NCI-H1417 (cell line): ENCODE measurements at places on chromosomes 4 and X.

DNA sequence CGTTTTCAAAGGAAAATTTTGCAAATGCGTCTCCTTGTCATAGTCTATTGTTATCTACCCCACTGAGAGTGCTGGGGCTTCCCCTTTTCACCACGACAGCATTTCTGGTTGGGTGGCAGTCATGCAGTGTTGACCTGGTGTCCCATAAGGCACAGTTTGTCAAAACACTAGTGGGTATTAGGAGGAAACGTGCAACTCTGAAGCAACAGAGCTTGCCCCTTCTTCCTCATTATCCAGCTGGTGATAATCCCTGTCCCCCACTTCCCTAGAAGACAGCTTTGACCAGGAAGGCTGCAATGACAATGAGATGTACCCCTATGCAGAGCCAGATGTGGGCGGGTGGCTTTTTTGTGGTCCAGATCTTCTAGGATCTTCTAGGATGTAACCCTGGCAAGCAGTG lies 1.8 kb downstream of the TBC1D1 start:
- DNase-seq = no peak

DNA sequence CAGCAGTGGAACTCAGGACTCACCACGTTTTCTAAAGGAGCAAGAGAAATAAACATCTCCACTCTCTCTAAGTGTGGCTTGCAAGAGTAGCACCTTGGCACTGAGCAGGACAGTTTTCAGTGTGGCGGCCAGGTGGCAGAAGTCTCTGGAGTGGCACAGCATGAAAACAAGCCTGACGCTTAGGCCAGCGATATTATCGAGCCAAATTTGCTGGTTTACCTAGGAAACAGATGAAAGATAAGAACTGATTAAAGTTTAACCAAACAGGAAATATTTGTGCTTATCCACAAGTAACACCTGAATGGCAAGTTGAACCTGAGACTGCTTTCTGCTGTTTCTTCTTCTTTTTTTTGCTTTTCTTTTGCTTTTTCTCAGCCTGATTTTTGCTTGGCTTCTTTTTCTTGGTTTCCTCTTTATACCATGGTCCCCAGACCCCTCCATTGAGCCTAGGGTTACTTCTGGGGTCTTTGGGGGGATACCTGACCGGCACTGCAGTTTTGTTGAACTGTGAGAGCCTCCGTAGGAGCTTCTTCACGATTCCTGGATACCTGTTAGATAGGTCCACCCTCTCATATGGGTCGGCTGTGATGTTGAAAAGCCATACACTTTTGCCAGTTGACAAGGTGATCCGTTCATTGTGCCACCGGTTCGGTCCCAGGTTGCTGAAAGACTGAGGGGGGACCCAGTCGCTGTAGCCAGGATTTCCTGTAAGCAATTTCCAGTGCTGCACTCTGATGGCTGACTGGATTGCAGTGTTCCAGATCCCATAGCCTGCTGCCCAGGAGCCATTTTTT lies 77.3 kb downstream of the ARSJ start:
- DNase-seq = peak; percentile 0

DNA sequence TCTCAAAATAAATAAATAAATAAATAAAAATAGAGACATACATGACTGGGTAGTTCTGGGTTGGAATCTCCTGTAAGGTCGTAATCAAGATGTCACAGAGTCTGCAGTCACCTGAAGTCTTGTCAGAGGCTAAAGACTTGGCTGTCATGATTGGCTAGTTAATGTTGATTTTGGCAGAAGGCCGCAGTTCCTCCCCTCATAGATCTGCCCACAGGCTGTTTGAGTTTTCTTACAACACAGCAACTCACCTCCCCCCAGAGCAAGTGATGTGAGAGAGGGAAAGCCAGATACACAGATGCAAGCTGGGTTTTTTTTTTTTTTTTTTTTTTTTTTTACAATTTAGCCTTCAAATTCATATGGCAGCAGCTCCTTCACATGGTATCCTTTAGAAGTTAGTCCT lies 36.4 kb upstream of the BMPR1B start:
- DNase-seq = no peak

GRCh38 chr4:87559090-87559837 lies 30.1 kb upstream of the SPARCL1 start:
- DNase-seq = peak; percentile 70

GRCh38 chrX:10286195-10286594 lies 129.4 kb downstream of the CLCN4 start:
- DNase-seq = no peak

DNA sequence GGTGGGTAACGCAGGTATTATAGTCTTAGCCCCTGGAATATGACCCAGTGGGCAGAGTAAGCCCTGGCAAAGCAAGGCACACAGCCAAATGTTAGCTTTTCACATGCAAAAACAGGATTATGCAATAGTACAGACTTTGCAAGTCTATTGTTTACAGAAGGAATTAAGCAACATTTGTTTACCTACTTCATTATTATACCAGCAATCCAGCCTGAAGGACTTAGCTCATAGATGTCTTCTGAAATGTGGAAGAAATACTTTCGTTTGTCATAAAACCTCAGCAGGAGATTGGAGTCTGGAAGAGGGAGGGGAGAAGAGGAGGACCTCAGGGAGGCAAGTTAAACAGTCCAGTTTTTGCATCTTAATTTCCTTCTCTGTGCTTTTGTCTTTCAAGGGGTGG lies 226.7 kb upstream of the CENPE start:
- peak; percentile 57 for DNase-seq

- DNase-seq = no peak
These were observed 65.5 kb downstream of the EDNRA start for GRCh38 chr4:147546349-147546748.

GRCh38 chrX:155962906-155963305 lies 34.6 kb upstream of the IL9R start:
- DNase-seq = no peak

DNA sequence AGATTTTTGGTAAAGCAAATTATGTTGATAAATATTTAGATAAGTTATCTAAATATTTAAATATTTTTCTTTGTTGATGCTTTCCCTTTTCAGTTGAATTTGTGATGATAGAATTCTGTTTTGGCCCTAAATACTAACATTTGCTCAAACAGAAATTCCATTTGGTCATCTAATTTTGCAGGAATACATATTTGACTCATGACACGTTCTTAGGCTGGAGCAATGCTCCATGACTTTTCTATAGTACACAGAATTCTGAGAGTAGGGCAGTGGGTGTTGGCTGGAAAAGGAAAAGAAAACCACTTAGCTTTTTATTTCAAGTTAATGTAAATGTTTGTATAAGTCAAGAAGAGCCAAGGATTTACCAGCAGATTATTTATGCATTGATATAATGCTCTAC lies 58.6 kb upstream of the GK2 start:
- no peak for DNase-seq

DNA sequence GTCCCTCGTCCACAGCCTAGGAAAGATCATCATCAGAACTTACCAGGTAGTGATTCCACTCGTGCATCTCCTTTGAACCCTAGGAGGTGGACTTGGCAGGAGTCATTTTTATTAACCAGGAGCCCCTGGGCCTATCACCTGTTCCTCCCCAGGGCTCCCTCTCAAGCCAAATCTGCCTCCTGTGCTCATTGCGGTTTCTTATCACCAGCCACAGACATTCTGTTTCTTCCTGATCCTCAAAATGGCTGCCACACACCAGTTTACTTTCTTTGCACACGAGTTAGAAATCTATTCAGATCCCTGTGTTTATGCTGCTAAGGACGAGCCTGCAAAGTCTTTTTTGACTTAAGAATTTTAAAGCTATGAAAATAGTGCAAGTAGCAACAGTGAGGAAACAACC lies 354.5 kb upstream of the BOD1L1 start:
- DNase-seq = no peak

DNA sequence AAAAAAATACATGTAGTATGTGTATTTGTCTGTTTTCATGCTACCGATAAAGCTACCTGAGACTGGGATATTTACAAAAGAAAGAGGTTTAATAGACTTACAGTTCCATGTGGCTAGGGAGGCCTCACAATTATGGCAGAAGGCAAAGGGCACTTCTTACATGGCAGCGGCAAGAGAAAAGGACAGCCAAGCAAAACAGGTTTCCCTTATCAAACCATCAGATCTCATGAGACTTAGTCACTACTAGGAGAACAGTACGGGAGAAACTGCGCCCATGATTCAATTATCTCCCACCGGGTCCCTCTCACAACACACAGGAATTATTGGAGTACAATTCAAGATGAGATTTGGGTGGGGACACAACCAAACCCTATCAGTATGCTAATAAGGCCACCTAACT lies 137.0 kb upstream of the ELOVL6 start:
- no peak for DNase-seq

GRCh38 chr4:37244583-37245390 lies at the start of gene NWD2:
NWD2 (plus strand) TSS chr4:37244743; CDS start chr4:37245068, 325 bp downstream.
- DNase-seq = peak; percentile 72

DNA sequence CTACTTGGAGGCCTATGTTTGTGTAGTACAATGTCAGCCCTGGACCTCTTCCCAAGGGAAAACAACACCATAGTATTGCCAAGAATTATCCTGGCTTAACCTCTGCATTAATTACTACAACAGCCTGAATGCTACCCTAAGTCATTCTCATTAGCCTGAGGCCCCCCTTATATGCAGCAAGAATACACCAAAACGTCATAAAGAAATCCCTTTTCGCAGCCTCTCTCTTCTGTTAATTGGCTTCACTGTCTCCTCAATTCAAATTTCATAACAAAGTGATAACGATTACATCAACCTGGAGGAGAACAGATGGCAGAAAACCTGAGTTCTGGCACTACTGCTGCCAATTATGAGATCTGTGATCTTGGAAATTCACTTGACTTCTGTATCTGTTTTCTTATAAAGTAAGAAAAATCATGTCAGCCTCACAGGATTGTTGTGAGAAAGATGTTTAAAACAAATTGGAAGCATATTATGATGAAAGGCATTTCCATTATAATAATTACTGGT lies 1663.1 kb downstream of the STIM2 start:
- DNase-seq = peak; percentile 1

GRCh38 chrX:15973299-15973698 lies 118.7 kb upstream of the AP1S2 start:
- no peak for DNase-seq
